Stimulated activated CD8-positive, alpha-beta memory T cell treated with anti-CD3 and anti-CD28 coated beads, Interleukin-7, amount 100 ng/mL, for 1 hour (primary cell): ENCODE measurements at places on chromosomes 5 and 9.

- DNase-seq: no peak
Measured at GRCh38 chr9:6904371-6904770, 146.6 kb downstream of the KDM4C start.

DNA sequence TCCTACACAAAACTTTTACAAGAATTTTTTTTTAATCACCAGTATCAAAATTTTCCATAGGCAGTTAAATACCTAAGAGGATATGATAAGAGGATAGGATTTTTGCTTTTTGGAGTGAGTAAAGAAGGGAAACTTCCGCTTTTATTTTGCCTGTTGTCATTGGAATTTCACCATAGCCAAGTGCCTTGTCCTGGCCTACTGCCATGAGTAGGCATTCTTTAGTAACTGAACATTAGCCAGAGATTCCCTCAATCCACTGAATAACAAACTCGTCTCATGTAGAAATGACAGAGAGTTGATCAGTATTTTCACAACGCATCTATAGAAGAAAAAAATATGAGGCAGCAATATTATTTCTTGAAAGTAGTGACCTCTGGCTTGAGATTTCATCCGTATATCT is 289.6 kb upstream of the ADAMTSL1 start:
- DNase-seq: no peak

DNA sequence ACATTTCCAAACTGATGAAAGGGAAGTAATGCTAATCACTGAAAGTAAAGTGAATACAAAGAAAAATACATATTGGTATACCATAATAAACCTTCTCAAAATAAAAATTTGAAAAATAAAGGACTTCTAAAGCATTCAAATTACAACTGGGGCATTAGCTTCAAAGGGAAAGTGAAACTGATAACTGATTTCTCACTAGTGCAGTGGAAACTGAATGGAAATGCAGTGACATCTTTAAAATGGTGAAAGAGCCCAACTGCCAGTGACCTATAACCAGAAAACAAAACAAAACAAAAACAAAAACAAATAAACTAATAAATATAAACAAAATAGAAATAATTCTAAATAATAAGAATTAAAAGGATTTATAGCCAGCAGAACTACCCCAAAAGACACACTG is 297.5 kb upstream of the GRIN3A start:
- DNase-seq: no peak

- no peak for DNase-seq
Measured at GRCh38 chr5:41985945-41986695, 61.0 kb downstream of the FBXO4 start.

- no peak for DNase-seq
Measured at GRCh38 chr5:170327168-170327567, 29.6 kb upstream of the LCP2 start.

DNA sequence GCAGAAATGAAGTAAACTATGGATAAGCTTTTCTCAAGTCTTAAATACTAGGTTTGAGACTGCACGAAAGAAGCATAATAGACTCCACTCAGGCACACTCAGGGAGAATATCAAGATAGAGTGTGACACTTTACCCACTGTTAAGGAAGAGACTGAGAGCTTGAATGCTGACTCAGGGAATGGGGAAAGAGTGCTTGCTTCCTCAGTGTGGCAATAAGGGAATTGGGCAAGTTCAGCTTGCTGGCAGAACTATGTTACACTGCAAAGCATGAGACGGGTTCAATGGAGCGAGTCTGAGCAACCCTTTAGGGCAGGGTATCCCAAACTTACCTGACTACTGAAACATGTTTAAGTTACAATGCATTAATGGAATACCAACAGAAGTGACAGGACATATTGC is 237.7 kb upstream of the MEF2C start:
- no peak for DNase-seq
